Posterior cingulate gyrus (tissue), 11 donors: ENCODE measurements at places on chromosomes 5 and 9.
A peak's percentile ranks its signal among the peaks of the same experiment; 100 is the strongest.

- DNase-seq = no peak
These were observed 21.2 kb downstream of the MEGF9 start for GRCh38 chr9:120692901-120693699.

- DNase-seq = no peak
These were observed 11.3 kb downstream of the IPPK start for GRCh38 chr9:92658611-92659010.

- no peak for DNase-seq
These were observed 12.7 kb downstream of the FEM1C start for GRCh38 chr5:115531787-115532367.

DNA sequence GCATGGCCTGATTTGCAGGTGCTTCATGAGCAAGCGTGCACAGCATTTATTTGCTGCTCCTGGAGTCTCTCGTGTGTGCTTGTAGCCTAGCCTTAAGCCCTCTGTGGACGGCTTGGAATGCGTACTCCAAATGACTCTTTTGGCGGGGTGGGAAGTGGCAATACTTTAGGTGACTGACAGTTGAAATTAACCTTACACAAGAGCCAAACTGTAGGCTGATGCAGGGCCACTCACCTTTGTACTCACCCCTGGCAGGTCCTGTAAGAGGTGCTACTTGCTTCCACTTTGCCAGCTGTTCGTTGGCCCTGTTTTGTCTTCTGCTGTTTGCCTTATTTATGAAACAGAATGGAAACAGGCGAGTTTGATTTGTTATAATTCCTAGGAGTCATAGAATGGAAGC, 22.9 kb downstream of the TENT4A start:
- DNase-seq = no peak

DNA sequence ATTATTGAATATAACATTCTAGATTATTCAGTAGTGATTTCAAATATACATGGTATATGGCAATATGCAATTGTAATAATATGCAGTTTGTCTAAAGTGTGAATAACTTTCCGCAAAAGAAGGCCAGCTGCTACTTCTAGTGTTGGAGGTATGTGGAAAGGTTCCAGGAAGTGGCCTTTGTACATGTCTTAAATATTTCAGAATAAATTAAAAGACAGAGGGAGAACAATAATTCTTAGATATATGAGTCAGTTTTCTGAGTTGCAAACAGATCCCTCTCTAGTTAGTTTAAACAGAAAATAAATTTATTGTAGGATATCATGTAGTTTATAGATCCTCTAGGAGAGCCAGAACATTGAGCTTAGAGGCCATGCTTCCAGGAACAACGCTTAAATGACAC, 210.8 kb upstream of the ELL2 start:
- no peak for DNase-seq

GRCh38 chr9:78620764-78621163, 323.8 kb downstream of the PSAT1 start:
- DNase-seq = no peak

DNA sequence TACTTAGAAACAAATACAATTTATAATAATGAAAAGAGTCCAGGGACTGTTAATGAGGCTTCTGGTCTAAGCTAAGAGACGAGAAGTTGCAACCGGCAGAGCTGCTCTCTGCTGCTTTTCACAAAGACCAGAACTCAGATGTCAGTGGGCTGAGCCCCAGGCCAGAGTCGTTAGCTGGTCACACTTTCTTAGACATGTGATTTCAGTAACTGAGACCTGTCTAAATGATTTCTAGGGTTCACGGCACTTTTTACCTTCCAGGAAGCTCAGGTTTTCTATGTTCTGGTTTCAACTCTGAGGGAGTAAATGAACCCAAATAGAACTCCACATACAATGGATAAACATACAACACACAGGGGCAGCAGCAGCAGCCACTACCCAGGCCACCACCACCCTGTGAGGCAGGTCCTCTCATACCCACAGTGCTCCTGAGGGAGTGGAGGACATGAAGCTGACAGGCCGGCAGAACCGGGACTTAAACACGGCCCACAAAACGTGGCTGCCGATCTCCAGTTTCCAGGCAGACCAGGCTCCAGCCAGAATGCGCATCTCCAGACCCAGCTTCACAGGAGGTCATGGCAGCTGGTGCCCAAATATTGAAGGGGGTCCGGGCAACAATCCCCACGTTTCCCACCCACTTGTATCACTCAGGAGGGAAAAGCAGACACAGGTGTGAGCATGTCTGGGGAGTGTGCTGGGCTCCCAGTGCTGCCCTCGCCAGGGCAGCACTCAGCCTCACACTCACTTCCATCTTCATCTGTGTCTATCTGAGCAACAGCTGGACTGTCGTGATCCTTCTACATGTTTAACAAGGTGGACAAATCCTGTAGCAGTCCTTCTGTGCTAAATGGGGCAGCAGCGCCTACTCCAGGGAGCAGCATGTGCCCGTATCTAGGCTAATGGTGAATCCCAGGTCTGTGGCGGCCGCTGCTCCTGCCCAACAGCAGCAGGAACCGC, 38.8 kb downstream of the IARS1 start:
- DNase-seq = no peak

DNA sequence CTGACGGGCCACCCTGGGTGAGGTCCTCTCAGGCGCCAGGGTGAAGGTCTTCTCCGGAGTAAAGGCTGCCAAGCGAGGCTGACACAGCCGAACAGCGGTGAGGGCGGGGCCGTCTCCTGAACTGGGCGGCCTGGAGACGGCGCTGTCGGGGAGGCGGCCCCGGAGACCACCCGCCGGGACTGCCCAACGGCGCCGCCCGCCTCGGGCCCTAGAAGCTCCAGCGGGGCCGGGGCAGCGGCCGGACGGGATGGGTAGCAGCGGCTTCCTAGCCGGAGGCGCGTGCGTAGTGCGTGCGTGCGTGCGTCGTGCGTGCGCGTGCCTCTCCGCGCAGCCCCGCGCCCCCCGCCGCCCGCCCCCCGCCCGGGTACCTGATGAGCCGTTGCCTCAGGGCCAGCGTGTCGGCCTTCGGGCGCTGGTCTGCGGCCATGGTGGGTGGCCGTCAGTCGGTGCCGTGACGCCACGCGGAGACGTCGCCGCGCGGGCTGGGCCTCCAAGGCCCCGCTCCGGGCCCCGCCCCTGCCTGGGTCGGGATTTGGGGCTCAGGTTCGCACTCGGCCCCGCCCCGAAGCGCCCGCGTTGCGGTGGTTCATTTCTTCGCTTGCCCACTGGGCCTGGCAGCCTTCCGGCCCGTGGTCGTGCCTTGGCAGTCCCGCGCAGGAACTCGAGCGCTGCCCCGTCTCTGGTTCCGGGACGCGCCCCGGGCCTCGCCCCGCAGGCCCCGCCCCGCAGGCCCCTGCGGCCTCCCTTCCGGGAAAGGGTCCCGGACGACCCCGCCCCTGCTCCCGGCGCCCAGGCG, at the start of gene PHYKPL:
PHYKPL (minus strand) TSS at position 679 of the 796 bp plus-strand sequence; CDS start at position 427, 252 bp downstream.
- DNase-seq = peak; percentile 60

DNA sequence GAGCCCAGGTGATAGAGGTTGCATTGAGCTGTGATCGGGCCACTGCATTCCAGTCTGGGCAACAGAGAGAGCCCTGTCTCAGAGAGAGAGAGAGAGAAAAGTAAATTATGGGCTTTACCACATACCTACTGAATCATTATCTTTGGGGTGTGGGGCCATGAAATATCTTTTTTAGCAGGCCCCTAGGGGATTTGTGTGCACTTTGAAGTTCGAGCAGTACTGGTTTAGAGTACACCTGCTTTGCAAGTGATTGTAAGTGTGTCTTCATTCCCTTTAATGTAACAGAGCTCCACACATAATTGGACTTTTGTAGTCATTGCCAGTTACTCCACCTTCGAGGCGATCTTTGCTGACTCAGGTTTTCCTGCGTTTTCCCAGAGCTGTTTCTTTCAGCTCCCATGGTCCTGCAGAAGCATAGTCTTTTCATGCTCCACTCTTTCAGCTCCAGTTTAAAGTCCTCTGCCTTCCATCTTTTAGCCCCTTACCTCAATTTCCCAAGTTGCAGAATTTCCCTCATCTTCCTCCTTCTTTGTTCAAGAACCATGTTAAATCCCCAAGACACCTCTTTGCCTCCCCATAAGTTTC, 24.0 kb upstream of the FRMPD1 start:
- DNase-seq = no peak

GRCh38 chr5:178530526-178530925, 59.7 kb downstream of the COL23A1 start:
- DNase-seq = no peak

- no peak for DNase-seq
These were observed 54.5 kb downstream of the ALDH1A1 start for GRCh38 chr9:72898360-72898759.

GRCh38 chr5:73797132-73797510, 171.1 kb downstream of the ARHGEF28 start:
- DNase-seq = no peak

GRCh38 chr5:174243904-174244303, 198.4 kb downstream of the NSG2 start:
- no peak for DNase-seq

DNA sequence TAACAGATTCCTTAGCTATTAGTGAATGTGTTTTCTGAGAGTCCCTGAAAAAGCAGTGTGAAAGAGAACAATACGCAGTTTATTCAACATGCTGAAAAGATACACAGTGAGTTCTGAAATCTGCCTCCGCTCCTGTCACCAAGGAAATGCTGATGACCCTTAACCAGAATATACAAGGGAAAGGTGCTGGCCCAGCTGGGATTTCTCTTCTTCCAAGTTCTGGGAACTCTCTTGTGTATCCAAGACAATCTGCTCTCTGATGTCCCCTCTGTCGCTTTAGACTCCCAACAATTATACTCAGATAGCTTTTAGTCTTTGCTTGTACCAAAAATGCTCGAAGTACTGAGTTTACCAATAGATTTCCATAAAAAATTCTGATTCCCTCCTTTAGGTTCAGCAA, 214.9 kb downstream of the TMEM167A start:
- DNase-seq = no peak

GRCh38 chr9:750249-750967, 91.1 kb upstream of the DMRT1 start:
- no peak for DNase-seq

DNA sequence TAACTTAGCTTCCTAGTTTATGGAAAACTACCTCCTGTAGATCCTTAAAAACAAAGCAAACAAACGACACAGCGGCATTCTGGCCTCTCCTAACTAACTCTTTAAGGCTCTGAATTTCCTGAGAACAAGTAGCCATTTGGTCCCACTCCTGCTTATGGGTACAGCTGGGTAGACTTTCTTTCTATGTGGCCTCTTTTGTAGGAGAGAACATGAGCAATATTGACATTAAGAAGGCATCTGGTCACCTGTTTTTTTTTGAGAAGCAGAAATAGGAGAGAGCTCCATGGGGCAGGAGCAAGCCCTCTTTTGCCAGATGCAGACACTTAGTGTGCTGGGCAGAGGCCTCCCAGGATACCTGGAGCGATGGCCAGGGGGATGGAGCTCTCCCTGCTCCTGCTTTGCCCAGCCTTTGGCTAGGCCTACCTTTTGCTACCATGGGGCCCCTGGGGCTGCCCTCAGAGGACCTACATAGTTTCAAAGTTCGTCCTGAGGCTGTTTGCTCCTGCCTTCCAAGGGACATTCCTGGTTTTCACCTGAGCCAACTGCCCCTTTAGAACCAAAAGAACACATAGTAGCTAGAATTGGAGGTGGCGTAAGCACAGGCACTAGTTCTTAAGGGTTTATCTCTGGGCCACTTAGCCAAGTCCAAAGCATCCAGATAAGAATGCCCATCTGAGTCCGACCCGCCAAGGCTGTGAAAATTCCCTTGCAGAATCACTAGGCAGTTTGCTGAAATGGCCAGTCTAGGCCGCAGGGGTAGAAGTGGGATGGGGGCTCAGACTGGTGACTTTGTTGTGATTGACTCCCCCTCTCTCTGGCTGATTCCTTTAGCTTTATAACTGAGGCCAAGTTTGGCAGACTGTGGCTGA, 2.4 kb upstream of the STC2 start:
- DNase-seq = no peak

- no peak for DNase-seq
These were observed 181.1 kb downstream of the PDZD2 start for GRCh38 chr5:31819926-31820516.

GRCh38 chr9:89740722-89741121, 135.9 kb downstream of the GADD45G start:
- DNase-seq = no peak

- no peak for DNase-seq
These were observed 99.1 kb downstream of the FBXO38 start for GRCh38 chr5:148482697-148483462.

- peak; percentile 30 for DNase-seq
These were observed 136.3 kb downstream of the TENT4A start for GRCh38 chr5:6849316-6850105.

- no peak for DNase-seq
These were observed 285.8 kb upstream of the ZNF462 start for GRCh38 chr9:106577121-106577520.

- DNase-seq = no peak
These were observed 152.9 kb downstream of the GABBR2 start for GRCh38 chr9:98555651-98556465.

- DNase-seq = no peak
These were observed 271.1 kb downstream of the TRIM36 start for GRCh38 chr5:114898602-114899001.

GRCh38 chr9:134007150-134007549, 15.0 kb upstream of the VAV2 start:
- DNase-seq = peak; percentile 29

GRCh38 chr5:173762045-173762444, 126.1 kb upstream of the CPEB4 start:
- no peak for DNase-seq

GRCh38 chr5:125865166-125865815, 557.9 kb upstream of the GRAMD2B start:
- no peak for DNase-seq

GRCh38 chr5:133825631-133826289, 142.7 kb downstream of the C5orf15 start:
- no peak for DNase-seq

DNA sequence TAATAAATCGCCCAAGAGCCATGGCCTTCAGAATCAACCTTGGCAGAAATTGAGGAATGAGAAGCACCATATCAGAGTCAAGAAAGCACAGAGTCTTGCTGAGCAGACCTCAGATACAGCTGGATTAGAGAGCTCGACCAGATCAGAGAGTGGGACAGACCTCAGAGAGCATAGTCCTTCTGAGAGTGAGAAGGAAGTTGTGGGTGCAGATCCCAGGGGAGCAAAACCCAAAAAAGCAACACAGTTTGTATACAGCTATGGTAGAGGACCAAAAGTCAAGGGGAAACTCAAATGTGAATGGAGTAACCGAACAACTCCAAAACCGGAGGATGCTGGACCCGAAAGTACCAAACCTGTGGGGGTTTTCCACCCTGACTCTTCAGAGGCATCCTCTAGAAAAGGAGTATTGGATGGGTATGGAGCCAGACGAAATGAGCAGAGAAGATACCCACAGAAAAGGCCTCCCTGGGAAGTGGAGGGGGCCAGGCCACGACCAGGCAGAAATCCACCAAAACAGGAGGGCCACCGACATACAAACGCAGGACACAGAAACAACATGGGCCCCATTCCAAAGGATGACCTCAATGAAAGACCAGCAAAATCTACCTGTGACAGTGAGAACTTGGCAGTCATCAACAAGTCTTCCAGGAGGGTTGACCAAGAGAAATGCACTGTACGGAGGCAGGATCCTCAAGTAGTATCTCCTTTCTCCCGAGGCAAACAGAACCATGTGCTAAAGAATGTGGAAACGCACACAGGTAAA, 4.5 kb downstream of the NFX1 start:
- no peak for DNase-seq

- DNase-seq = peak; percentile 88
These were observed 1.3 kb downstream of the GPR150 start for GRCh38 chr5:95620870-95621838.

- no peak for DNase-seq
These were observed 80.7 kb downstream of the HAPLN1 start for GRCh38 chr5:83639911-83640310.

GRCh38 chr5:159135896-159136531, 36.3 kb upstream of the EBF1 start:
- DNase-seq = no peak

- no peak for DNase-seq
These were observed 23.7 kb downstream of the PIP5K1B start for GRCh38 chr9:68728731-68729130.
